AG09309 (cell line): ENCODE measurements at places on chromosomes 1 and 21.

DNA sequence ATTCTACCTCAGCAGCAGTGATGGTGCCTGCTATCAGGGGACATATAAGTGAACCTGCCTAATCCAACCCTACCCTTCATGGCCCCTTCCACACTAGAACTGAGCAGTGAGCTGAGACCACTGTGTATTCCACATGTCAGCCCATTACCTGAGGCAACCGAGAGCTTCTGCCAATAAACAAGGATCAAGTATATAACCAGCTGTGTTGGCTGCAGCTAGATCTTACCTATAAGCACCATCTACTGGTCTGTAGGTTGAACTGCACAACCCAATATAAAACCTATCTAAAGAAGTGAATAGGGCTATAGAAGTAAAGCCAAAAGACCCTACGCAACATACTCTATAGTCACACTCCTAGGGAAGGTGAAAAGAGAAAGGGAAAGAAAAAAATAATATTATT lies 376.9 kb downstream of the HHIPL2 start:
- DNase-seq = peak; percentile 28

GRCh38 chr21:34615487-34615814 lies 538 bp upstream of the RCAN1 start:
- no peak for DNase-seq

- DNase-seq = peak; percentile 43
Observed at GRCh38 chr21:27807596-27807995, 840.7 kb upstream of the ADAMTS5 start.

- DNase-seq = no peak
Observed at GRCh38 chr21:20661745-20662422, 336.3 kb upstream of the NCAM2 start.

- DNase-seq = peak; percentile 42
Observed at GRCh38 chr21:38930853-38931252, 125.1 kb downstream of the ETS2 start.

DNA sequence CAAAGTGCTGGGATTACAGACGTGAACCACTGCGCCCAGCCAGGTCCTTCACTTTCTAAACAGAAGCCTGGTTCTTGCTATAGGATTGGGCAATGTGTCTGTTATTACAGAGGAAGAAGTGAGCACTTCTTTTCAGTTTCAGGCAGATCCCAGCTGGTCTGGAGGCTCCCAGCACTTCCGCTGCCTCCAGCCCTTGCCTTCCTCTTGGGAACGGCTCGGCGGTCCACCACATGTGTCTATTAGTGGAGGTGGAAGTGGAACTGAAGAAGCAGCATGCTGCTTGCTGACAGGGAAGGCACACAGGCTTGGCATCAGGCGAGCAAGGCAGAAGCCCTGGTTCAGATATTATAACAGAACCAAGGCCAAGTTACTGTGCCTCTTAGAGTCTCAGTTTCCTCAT lies 17.0 kb downstream of the MKNK1 start:
- no peak for DNase-seq

DNA sequence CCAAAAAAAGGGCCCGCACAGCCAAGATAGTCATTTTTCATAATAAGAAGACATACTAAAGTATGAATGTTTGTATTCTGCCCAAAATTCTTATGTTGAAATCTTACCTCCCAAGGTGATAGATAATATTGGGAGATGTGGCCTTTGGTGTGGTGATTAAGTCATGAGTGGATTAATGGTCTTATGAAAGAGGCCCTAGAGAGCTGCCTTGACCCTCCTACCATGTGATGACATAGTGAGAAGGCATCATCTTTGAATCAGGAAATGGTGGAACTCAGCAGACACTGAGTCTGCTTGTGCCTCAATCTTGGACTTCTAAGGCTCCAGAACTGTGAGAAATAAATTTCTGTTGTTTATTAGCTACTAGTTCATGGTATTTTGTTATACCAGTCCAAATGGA lies 11.8 kb upstream of the RNPC3 start:
- no peak for DNase-seq

GRCh38 chr1:21914450-21914849 lies 22.7 kb downstream of the HSPG2 start:
- DNase-seq = no peak

- DNase-seq = no peak
Observed at GRCh38 chr1:41319106-41319755, 42.0 kb upstream of the FOXO6 start.

GRCh38 chr1:30641572-30642353 lies 81.6 kb downstream of the MATN1 start:
- DNase-seq = no peak

DNA sequence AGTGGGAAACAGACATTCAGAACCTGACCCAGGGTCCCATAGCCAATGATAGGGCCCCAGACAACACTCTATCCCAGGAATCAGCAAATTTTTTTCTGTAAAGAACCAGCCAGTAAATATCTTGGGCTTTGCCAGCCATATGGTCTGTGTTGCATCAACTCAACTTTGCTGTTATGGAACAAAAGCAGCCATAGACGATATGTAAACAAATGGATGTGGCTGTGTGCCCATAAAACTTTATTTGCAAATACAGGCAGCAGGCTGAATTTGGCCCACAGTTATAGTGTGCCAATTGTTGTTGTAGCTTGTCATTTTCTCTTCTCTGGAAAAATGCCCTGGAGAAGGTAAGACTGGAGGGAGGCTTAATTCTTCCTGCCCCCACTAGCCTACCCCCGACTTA lies 431.1 kb upstream of the VAMP3 start:
- DNase-seq = no peak

DNA sequence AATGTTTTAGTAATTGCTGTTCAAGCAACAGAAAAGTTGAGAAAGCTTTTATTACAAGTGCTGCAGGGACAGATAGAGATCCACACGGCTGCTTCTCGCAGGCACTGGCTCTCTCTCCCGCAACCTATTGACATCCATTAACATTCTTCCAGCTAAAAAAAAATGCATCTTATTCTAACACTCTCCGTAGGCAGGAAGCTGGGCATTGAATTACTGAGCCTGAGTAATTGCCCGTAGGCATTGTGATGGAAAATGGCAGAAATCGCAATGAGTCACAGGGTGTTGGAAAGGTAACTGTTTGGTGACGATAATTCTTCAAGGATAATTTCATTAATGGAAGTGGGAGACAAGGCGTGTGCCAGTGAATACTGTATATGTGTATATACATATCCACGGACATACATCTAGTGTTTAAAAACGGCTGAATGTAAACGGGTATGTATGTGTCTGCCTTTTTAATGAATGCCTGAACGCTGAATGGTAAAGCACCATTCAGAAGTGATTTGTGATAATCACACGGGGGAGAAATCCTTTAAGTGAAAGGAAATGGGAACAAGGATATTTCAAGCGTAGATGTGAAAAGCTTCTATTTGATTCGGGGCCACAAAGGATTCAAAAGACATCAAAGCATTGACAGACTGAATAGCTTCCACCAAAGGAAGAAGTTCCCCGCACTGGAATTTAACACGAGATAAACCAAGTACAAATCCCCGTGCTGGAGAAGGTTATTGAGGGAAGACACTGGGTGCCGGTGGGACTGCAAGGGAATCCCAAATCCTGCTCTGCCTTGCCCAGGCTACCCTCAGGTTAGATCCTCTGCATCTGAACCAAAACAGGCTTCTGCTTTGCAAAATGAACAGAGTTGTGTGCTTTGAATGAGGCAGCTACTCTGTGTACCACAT lies 567.2 kb downstream of the NPHP4 start:
- DNase-seq = no peak
